ENCODE measurements at places on chromosomes 1 and 21.

GRCh38 chr1:14666373-14666772, 67.9 kb downstream of the KAZN start:
- no peak for DNase-seq

DNA sequence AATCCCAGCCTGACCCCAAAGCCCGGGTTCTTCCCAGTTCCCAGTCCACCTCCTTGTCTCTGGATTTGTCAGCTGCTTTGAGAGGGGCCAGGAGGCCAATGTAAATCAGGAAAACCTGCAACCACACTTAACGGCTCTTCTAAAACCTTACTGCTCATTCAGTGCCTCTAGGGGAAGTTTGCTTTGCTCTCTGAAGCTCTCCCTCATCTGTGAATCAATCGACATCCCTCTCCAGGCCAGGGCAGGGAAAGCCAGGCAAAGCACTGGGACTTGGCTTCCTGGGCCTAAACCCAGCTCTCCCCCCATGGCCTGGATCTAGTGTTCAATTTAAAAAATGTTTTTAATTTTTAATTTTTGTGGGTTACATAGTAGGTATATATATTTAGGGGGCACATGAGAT, 9.3 kb downstream of the NKAIN1 start:
- DNase-seq = no peak

- DNase-seq = no peak
These were observed 36.1 kb downstream of the FGGY start for GRCh38 chr1:59332983-59333382.

- no peak for DNase-seq
These were observed 277.3 kb upstream of the FMN2 start for GRCh38 chr1:239814306-239814881.

- DNase-seq = no peak
These were observed 23.0 kb downstream of the DISP3 start for GRCh38 chr1:11501906-11502485.

- peak; percentile 18 for DNase-seq
These were observed 91.6 kb upstream of the TTC39A start for GRCh38 chr1:51421964-51422363.

DNA sequence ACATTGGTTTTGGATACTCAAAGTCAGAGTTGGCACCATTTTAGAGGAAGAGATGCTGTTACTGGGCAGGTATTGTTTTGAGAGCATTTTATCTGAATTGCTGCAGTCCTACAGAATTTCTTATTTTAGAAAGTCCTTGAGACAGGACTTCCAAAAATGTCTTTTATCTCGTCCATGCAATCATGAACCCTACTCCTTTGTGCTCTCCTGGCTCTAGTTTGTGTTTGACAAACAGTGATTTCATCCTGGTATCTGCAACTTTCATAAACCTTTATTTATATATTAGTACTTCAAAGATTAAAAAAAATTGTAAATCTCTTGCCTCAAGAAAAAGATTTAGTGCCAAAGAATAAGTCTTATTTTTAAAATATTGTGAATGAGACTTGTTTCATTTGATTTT, 4.6 kb upstream of the ARPC5 start:
- no peak for DNase-seq

- no peak for DNase-seq
These were observed 66.4 kb upstream of the SOD1 start for GRCh38 chr21:31592963-31593560.

DNA sequence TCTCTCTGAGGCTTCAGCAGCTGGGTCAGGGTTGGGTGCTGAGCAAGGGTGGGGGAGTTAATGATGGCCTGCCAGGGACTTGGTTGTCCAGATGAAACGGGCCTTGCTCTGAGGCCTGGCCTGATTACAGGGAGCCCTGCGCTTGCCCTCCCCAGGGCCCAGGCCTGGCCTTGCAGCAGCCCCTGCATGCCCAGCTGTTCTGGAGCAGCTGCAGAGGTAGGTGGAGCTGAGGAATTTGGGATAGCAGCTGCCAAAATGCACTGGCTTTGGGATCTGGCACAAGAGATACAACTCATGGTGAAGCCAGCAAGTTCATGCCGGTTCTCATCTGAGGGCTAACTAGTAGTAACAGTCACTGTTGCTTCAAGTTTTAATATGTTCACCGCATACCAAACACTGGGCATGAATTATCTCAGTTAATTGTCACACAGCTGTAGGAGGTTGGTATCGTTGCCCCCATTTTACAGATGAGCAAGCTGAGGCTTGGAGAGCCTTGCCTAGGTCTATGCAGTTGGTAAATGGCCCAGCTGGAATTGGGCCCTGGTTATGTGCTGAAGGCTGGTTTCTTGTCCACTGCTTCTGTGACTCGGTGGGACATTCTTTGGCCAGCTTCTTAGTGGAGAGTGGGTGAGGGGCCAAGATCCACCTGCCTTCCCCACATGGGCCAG, 7.3 kb upstream of the SERINC2 start:
- no peak for DNase-seq

- DNase-seq = no peak
These were observed 987.7 kb downstream of the TTLL7 start for GRCh38 chr1:83011265-83011664.

DNA sequence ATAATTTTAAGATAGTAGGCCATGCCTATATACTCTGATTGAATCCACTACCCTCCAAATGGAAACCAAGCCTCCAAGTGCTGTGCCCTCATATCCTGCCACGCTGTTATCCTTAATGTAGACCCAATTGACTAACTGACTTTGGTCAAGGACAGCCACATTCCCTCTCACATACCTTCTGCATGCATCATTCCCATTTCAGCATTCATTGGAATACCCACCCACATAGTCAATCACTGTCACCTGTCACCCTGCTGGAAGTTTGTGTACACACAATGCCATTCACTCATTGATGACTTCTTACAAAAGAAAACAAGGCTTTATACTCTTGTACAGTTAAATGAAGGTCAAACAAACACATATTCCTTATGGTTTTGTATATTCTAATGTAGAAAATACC, 221.1 kb upstream of the PBX1 start:
- DNase-seq = no peak

DNA sequence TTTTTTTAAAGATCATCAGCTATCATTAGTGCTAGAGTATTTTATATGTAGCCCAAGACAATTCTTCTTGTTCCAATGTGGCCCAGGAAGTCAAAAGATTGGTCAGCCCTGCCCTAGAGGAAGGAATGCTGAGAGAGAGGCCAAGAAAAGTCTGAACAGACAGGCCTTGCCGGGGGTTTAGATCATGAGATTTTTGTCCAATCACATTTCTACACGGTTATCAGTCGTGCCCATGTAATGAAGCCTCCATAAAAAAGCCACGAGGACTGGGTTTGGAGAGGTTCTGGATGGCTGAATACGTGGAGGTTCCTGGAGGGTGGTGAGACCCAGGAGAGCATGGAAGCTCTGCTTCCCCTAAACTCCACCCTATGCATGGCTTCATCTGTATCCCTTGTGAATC, 24.3 kb upstream of the ENO1 start:
- DNase-seq = no peak

GRCh38 chr1:92536980-92537884, 50.5 kb upstream of the GFI1 start:
- peak; percentile 62 for DNase-seq

DNA sequence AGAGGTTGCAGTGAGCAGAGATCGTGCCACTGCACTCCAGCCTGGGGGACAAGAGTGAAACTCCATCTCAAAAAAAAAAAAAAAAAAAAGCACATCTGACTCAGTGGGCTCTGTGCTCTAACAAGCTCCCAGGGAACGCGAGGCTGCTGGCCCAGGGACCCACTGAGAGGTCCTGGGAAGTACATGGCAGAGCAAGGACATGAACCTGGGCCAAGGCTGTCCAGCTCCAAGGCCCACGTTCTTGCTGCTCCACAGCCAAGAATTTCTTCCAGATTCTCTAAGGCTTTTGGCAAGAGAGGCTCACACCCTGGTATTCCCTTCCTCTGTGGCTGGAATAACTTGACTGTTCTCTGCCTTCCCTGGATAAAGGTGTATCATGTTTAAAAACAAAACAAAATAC, 15.4 kb upstream of the AGTRAP start:
- no peak for DNase-seq

DNA sequence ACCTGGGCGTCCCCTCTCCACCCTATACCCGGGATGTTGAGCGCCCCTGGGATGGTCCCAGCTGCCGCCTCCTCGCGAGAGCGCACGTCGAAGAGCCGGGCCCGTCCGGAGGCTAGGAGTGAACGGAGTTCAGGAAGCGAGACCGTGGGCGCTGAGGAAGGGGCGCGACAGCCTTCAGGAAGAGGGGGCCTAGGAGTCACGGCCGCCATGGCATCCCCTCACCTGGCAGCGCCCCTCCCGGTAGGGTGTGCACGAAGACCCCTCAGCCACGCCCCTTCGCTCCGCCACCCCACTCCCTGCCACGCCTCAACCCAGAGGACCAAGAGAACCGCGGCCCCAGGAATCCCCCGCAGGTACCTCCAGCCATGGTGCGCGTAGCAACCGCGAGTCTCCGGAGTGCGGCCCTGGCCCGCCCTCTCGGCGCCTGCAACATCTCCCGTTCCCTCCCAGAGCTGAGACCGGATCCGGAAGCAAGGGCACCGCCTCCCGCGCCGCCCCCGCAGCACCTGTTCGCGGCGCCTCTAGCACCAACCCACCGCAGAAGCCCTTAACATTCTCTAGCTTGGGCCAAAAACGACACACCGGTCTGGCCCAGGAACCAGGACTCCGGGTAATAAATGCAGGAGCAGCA, at the start of gene TSTD1:
Gene TSTD1 (minus strand): TSS at position 442 of the 631 bp plus-strand sequence. CDS start 75 bp downstream, at position 367.
- peak; percentile 92 for DNase-seq

DNA sequence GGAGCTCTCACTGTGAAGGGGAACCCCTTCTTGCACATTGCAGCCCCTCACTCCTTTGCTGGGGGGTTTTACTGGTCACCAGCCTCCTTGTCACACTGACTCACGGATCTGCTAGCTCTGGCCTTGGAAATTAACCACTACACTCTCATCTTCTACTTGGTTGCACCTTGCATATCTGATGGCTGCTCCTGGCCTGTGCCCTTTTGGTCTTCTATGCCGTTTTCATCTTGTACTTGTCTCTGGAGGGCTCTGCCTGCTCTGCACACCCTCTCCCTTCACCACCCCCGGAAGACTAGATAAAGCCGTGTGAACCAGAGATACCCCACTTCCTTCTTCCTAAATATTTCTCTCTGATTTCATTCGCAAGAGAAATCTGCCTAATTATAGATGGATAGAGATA, 44.6 kb downstream of the CD247 start:
- no peak for DNase-seq

- no peak for DNase-seq
These were observed 3.7 kb upstream of the DDX20 start for GRCh38 chr1:111751906-111752575.

DNA sequence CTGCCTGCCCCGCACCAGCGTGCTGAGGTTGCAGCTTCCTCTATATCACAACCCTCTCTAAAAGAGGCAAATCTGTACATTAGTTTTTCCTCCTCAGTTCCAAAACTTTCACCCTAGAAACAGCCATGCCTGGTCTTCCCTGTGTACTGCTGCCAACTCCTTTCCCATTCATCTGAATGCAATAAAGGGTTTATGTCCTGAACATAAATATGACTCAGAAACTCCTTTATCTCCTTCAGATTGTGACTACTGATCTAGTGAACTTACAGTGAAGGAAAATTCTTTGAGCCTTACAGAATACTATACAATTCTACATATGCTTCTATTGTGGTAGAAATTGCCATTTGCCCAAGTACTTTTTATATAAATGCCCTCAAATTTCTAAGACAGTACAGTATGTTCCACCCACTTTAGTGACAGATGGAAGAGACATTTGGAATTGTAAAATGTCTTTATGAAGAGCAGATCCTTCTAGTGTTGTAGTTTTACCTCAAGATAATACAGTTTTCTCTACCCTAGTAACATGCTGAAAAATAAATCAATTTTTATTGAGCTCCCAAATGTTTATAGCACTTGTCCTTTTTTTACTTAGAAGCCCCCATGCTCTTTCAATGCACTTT, 345.1 kb upstream of the SNX7 start:
- no peak for DNase-seq

GRCh38 chr1:93525431-93525830, 77.5 kb downstream of the FNBP1L start:
- no peak for DNase-seq

- DNase-seq = peak; percentile 90
These were observed 4.6 kb downstream of the COL9A2 start for GRCh38 chr1:40312238-40313205.

DNA sequence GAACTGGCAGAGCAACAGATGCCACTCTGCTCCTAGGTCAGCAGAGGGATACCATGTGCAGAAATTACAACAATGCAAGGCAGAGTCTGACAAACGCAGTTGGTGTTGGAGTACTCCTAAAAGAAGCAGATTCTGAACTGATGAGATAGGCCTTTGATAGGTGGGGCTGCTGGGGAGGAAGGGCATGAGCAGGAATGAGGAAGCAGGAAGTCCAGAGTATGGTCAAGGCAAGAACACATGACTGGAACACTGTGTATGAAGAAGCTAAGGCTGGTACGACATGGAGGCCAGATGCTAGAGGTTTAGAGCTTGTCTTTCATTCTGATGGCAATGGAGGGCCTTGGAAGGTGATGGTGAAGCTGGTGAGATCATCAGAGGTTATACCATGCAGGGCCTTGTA, 11.5 kb upstream of the THRAP3 start:
- DNase-seq = no peak

DNA sequence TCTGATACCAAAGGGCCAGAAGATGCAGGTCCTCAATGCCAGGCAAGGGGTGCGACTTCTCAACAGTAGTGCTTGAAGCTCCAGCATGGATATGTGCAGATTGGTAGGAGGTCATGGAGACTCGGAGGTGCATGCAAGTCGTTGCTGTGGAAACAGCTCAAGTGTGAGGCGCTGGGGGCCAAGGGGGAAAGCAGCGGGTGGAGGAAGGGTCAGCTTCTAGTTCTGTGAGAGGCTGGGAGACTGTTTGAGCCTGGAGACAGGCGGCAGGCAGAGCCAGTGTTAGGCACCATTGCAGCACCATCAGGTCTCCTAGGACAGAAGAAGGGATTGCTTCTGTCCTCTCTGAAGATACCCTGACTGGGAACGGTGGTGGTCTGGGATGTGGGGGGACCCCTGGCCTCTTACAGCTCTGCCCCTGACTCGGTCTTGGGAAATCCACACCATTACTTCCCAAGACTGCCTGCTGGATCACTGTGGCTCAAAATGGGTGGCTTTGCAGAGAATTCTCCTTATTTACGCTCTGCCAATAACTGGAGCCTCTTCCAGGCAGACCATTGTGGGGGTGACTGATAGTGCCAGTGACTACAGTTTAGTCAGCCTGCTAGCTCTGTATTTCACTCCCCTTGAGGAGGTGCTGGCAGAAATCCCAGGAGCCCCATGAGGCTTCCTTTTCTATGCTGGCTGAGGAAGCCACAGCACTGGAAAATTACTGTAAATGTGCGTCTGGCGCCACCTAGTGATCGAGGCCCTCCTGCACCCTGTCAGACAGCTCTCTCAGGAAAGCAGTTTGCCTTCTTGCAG, 46.3 kb upstream of the VANGL1 start:
- peak; percentile 68 for DNase-seq

- no peak for DNase-seq
These were observed 16.8 kb downstream of the LAMC1 start for GRCh38 chr1:183039985-183040447.

DNA sequence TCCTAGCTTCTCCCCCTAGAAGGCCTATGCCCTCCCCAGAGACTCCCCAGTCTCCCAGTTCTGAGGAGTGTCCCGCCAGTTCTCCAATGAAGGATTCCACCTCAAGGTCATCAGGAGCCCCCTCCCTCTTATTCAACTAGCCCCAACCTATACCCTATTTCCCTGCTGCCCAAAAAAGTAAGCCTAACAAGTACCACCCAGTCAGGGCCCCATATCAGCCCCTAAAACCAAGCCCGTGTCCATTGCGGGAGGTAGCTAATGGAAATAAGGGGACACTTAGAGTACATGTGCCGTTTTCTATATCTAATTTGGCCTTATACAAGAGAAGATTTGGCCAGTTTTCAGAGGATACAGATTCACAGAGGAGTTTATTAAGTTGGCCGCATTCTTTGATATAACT, 416.2 kb downstream of the MATN1 start:
- DNase-seq = no peak
